ENCODE measurements at places on chromosomes 2 and 18.

DNA sequence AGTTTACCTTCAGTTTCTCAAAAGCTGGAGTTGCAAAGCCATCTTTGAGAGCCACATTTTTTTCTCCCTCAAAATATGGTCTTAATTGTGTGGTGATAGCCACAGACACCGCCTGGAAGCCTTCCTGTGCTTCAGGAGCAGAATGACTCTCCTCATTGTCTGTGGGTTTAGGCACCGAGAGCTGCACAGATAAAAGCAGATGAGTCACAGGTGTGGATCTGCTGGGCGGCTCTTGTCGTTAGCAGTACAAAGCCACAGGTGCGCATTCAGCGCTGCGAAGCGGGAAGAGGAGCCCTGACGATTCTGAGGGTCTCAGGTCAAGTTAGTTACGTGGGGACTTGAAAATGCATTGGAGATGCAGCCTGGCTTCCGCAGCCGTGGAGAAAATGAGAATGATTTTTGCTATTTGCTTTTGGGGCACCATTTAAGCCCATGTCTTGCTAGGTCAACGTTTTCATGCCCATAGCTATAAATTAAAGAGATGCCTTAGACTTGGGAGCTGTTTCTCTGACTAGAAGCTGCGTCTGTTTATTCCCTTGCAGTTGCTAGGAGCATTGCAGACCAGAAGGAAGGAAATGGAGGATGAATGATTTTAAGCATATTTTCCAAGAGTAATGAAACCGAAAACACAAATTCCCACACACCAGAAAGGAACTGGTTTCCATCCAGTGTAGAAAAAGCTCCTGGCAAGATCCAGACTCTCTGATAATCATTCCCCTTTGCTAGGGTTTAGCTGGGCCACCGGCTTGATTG, 51.5 kb downstream of the KLHL29 start:
- DNase-seq: no peak

GRCh38 chr18:68394705-68395104, 320.2 kb downstream of the TMX3 start:
- no peak for DNase-seq

DNA sequence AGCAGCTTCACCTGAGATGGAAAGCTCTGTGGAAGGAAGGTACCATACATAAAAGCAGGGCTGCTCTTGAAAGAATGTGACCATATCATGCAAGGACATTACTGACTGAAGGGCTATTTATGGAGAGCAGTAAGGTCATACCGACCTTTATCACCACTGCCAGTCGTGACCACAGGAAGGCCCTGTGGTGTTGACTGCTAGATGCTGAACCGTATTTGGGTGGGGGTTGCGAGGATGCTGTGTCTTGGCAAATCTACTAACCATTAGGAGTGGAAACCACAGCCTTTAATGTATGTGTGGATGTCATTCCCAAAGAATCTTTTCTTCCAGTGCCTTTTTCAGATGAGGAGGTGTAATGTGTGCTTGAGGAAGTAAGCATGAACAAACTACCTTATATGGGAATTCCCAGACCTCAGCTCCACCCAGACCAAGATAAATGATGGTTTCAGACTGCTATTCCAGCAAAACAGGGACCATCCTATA, 60.8 kb downstream of the LIMS1 start:
- no peak for DNase-seq

DNA sequence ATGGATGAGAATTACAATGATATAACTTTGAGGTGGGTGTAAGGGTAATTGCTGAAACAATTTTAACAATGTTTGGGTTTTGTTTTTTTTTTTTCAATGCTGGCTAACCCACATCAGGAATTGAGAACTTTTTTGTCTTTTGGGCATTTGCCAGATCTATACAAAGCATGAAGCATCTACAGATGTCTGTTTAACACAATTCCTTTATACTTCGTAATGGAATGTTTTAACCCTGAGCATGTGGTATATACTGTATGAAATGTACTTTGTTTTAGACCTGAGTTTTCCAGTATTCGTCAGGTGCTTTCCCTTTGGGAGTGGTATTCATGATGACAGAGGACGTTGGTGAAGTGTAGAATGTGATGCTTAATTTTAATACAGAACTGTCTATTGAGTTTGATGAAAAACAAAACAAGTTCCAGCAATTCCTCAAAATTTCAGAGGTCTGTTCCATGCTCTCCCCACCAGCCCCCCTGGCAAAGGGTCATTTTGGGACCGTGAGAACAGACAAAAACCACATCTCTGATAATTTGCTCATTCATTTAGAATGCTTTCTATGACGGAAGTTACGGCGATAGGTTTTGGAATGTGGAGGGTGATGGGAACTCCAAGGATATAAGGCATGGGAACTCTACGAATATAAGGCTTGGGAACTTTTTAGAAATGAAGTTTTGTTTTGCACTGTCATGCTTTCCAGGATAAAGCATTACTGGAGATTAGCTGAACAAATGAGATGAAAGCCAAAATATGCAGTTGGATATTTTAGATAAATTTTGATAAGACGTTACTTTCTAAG, 14.1 kb downstream of the LIMS1 start:
- DNase-seq: no peak

Data from hypothalamus (tissue), 51 donors.